ENCODE measurements at places on chromosomes 6 and 20.

DNA sequence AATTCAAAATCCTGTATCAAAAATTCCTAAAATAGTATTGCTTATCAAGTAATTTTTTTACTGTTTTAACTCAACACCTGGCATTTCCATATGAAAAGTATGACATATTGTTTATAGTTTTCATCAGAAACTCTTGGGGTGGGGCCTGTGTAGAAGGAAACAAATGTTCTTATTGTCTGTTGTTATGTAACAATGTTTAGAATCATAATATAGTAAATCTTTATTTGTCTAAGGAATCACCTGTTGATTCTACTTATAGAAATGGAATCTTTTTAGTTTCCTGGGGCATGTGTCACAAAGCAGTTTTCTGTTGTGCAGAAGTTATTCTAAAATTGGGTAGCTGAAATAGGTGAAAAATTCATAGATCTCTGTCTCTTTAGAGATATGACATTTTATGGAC is 4.9 kb downstream of the ARMC2 start:
- DNase-seq = no peak

DNA sequence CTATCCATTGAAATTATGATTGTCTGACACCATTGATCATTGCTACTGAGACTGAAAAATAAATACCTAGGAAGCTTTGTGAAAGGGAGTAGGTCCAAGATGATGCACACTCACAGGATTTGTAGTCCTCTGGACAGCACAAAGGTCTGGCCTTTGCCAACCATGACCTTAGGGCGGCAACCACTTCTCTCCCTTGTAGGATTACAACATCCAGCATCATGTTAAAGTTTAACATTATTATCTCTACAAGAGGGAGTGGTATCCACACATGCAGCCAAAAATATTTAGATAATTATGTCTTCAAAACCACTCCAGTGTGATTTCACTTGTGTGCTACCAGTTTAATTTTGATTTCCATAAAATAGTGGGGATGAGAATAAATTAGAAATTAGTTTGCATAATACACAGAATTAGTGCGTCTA is 51.1 kb upstream of the NHSL1 start:
- DNase-seq = no peak

DNA sequence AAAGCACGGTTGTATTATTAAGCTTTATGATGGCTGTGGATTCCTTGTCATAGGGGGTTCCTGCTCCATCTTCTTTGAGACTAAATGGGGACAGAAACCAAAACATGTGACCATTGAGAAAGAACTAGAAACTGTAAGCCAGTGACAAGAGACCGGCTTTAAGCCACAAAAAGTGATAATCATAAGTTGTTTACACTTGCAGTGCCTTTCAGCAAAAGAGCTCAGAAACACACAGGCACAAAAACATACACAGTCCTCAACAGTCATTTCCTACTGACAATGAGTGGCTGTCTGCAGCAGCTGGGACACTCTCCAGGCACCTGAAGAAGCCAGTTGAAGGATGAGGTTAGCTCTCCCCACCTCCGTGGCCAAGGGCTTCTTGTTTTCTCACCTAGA is 20.0 kb upstream of the UBE2J1 start:
- DNase-seq = no peak

GRCh38 chr6:36131511-36132245 is 1.4 kb downstream of the MAPK13 start:
- DNase-seq = peak; percentile 21

- no peak for DNase-seq
Observed at GRCh38 chr6:139423037-139423703, 48.7 kb upstream of the CITED2 start.

DNA sequence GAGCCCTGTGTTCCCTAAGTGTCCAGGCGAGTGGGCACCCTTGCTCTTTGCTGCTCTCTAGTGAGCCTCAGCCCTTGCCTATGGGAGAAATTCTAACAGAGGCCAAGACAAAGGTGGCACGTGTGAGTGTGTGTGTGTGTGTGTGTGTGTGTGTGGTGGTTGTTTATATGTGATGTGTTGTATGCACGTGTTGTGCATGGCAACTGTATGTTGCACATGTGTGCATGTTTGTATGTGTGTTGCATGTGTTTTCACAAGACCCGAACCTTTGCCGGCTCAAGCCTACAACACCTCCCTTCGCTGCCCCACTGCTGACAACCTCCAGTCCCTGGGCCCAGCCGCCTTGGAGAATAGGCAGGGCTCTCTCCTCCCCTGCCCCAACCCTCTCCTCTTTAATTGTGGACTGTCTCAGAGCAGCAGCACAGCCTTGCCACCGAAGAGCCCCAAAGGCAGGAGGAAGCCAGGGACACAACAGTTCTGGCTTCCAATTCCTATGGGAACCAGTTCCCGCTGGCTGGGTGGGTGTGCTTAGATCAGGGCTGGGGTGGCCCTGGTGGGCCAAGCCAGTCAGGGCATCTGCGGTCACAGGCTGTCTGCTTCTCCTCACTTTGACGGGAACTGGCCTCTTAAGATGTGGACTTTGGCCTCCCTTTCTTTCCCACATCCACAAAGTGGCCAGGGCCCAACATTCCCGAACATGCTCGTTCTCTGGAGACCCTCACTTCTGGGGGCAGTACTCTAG is 2.7 kb downstream of the KCNK16 start:
- DNase-seq = no peak

DNA sequence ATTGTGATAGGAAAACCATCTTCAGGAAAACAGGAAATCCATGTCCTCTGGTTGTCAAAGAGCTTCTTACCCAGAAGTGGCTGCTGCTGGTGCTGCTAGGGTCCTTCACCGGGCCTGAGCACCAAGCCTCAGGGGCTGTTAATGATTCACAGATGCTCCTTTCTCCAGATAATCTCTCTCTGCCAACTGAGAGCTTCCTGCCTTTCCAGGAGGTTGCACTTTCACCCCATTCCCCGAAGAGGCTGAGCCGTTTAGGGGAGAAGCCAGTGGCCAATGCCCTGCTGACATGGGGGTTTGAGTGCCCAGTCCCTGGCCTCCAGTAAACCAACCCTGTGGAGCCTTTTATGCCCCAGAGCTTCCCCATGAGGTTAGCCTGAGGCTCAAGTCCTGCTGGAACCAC is 122.4 kb downstream of the CBLN4 start:
- no peak for DNase-seq

DNA sequence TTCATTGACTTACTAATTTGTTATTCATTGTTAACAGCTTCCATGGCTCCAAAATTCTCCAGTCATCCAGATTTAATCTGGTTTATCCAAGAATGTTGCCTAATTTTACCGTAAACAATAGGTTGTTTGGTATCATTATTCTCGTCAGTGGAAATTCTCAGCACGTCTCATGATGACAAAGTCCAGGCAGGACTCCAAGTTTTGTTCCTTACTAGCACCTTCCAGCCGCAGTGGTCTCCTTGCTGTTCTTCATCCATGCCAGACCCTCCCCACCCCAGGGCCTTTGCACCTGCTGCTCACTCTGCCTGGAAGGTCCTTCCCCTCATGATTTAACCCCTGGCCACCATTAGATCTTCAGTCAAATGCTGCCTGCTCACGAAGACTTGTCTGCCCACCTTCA is 48.1 kb upstream of the NAA20 start:
- no peak for DNase-seq

DNA sequence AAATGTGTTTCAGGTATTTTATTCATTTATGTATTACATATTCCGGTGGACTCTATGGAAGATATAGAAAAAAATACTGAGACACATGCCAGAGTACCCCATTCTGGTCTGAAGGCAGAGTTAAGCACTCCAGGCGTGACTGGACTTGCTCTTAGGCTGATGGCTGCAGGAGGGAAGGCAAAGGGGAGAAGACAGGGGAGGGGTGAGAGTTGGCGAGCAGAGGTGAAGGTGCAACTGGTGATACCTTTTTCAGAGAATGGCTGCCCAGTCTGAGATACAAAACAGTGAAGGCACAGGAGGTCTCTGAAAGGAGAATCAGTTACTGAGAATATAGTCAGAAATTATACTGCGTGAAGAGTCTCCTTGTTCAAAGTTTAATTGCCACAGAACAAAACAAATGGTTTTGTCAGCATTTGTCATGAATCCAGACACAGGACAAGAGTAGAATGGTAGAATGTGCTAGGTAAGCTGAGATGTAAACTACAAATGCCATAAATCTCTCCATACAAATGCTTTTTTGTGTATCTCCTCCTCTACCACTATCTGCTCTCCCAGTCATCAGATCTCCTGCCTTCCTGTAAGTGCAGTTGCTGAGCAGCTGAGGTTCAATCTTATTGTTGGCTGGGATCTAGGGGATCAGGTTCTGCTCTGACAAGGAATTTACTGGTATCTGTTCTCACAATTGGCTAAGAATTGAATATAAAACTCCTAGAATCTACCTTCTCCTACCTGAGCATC is 104.2 kb upstream of the DST start:
- no peak for DNase-seq

DNA sequence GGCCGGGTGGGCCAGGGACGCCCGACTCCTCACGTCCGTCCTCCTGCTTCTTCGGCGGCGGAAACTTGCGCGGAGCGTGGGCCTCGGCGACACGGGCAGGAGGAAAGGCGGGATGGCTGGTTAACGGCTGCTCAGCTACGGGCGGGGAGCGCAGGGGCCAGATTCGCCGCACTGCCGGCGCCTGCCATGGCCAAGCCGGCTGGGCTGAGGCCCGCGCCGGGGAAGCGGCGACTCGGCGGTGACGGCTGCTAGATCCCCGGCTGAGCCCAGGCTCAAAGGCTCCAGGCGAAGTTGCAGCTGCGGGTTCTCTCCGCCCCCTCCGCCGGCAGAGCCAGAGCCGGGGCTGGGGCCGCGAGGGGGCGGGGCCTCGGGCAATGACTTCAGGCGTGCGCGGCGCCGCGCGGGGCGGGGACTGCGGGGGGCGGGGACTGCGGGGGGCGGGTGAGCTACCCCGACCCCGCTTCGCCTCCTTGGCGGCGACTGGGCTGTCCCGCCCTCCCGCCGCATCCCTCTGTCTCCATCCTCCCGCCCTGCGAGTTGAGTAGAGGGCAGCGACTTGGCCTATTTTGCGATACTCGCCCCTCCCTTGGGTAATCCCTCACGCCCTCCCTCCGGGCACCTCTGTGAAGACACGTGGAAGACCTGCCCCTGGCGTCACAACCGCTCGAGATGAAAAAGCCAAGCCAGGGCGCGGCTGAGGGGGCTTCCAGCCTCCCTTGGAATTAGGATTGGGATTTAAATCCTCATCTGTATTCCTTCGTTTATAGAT is at the start of gene CEP85L:
Gene CEP85L, minus strand, starts transcription at position 310 of the 769 bp plus-strand sequence. CDS start 322 bp downstream, outside the sequence.
- DNase-seq = peak; percentile 97

GRCh38 chr6:138719011-138719635 is 54.4 kb upstream of the CCDC28A start:
- no peak for DNase-seq

DNA sequence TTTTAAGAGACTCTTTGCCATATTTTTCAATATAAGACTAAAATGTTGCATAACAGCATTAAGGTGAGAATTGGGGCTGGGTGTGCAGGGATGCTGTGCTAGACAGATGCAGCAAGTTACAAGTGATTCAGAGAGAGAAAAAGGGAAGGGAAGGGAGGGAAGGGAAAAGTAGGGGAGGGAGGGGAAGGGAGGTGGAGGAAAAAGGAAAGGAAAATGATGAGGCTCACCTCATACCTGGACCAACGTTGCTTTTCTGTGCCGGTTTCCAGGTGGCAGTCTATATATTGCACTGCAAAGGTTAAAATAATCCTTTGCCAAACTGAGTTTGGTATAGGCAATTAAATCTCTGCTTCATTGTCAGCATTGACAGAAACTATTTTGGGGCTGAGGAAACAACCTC is 155.4 kb upstream of the LAMA2 start:
- no peak for DNase-seq

- peak; percentile 6 for DNase-seq
Observed at GRCh38 chr6:3259491-3259958, 778 bp downstream of the PSMG4 start.

GRCh38 chr6:11500008-11500407 is 37.5 kb upstream of the TMEM170B start:
- peak; percentile 67 for DNase-seq

GRCh38 chr6:167793421-167793820 is 33.3 kb upstream of the AFDN start:
- peak; percentile 27 for DNase-seq

DNA sequence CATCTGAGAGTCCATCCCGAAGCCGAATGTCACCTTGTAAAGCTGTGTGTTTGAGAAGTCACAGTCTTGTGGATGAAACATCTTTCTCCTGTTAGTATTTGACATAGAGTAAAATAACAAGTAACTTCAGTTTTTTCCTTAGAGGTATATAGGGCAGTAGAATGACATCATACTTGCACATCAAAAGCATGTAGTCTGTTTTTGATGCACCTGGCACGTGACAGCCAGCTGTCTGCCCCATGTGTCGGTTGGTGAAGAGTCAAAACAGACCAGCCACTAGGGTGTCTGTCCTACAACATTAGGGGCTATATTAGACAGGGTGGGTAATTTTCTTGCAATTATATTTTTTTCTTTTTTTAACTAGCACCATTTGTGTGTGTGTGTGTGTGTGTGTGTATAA is 70.2 kb downstream of the SNX9 start:
- no peak for DNase-seq

DNA sequence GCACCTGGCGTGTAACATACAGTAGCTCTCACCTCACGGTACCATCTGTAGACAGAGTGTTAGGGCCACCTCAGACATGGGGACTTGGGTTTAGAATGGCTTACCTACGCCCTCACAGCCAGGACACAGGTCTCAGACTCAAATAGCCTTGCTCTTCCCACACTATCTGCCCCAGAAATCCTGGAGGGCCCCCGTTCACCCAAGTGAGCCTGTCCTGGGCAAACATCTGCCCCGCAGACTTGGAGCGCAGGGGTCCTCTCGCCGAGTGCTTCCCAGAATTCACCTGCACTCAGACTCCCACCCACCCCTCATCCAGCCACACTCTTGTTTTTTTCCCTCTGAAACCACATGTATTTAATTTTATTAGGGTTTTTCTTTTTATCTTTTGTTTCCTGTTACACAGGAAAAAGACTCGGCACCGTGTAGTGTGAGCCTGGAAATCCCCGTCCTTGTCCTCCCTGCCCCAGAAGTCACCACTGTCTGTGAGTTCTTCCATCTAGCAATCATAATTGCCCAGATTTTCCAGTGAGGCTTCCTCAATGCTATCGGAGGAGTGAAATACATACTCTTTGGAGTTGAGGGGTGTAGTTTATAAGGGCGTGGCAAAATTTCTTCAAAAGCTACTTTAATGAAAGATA is 17.1 kb upstream of the MAP1LC3A start:
- no peak for DNase-seq

DNA sequence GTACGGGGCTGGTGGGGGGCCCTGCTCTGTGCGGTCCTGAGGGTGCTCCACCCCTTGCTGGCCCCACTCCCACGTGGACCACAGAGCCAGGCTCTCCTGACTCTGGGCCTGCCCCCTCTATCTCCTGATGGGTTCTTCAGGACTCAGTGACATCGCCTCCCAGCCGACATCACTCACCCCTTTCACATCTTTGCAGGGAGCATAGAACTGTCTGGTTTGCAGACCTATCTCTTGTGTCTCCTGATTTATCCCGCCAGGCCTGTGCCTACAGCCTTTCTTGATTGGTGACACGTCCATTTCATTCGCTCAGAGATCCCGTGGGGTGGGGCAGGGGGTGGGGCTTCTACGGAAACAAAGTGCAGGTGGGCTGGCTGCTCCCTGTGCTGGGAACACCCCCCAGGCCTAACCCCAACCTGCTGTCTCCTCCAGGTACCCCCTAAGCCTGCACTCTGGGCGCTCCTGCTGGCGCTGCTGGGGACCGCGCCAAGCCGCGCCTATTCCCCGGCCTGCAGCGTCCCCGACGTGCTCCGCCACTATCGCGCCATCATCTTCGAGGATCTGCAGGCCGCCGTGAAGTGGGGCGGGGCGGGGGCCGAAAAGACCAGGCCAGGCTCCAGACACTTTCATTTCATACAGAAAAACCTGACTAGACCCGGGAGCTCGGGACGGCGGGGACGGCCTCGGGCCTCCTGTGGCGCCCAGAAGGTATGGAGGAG is 1.7 kb downstream of the C20orf204 start:
- no peak for DNase-seq
